ENCODE measurements at places on chromosomes 7 and 10. TPM values are rescaled to one million over a fixed set of nuclear protein-coding genes. Genes with fewer than 3 reads are reported as not detected.

DNA sequence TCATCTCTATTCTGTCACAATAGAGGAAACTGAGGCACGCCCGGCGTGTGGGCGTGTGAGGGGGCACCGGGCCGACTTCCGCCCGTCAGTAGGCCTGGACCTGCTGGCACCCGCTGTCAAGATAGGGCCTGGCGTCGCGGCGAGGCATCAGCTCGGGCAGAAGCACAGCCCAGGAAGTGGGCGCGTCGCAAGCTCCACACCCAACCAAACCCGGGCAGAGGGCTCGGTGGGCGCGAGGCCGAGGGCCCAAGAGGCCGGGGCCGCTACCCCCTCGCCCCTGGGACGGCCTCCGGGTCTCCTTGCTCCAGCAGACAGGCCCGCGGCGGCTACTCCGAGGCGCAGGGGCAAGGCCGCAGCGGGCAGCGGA, 91.2 kb downstream of the SPAG6 start:
- no peak for DNase-seq

NCAPG2 gene
- total RNA-seq: 71.4 TPM

SPDYE16 gene
- 0.42 TPM for total RNA-seq

DNA sequence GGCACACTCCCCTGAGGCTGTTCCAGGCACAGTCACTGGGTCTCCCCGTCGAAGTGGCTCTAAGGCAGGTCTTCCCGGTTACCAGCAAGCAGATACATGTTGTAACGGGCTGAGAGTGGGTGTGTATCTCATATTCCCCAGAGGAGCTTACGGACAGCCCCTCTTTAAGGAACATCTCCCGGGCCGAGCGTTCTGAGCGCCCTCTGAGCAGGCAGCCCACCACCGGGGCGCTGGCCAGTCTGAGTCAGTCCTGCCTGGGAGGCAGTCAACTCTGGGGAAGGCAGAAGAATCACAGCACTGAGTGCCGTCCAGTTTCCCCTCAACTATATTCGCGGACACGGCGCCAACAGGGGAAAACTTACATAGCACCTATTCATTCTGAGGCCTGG, 117.4 kb downstream of the LHPP start:
- DNase-seq: no peak

SYT15 gene
- 0.70 TPM for total RNA-seq

- no peak for DNase-seq
Measured at GRCh38 chr7:36395171-36395894, 5.7 kb downstream of the ANLN start.

DNA sequence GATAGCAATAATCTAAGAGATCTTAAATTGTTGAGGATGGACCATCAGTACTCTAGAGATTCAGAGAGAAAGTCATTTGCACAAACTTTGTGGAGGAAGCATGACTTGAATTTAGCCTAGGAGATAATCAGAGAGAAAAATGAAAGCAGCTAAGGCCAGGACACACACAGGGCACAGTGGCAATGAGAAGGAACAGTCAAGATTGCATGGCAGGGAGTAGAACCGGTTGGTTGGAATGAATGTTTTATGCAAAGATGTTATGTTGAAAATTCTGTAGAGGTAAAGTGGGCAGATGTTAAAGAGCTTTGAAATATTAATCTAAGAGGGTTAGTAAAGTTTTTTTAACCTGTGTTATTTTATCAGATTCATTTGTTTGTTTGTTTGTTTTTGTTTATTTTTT, 521.8 kb downstream of the GATA3 start:
- no peak for DNase-seq

CHRM2 gene
- total RNA-seq: not detected

- DNase-seq: no peak
Measured at GRCh38 chr10:14415676-14416307, 85.1 kb upstream of the FRMD4A start.

- no peak for DNase-seq
Measured at GRCh38 chr7:89966067-89966664, 188.1 kb upstream of the STEAP1 start.

GRCh38 chr10:63382066-63382465, 83.7 kb downstream of the JMJD1C start:
- no peak for DNase-seq

IFIT1 gene
- 0.71 TPM for total RNA-seq

GRCh38 chr10:127875916-127876315, 16.8 kb downstream of the CLRN3 start:
- DNase-seq: no peak

GRCh38 chr7:85125651-85126131, 61.2 kb downstream of the SEMA3D start:
- no peak for DNase-seq

DNA sequence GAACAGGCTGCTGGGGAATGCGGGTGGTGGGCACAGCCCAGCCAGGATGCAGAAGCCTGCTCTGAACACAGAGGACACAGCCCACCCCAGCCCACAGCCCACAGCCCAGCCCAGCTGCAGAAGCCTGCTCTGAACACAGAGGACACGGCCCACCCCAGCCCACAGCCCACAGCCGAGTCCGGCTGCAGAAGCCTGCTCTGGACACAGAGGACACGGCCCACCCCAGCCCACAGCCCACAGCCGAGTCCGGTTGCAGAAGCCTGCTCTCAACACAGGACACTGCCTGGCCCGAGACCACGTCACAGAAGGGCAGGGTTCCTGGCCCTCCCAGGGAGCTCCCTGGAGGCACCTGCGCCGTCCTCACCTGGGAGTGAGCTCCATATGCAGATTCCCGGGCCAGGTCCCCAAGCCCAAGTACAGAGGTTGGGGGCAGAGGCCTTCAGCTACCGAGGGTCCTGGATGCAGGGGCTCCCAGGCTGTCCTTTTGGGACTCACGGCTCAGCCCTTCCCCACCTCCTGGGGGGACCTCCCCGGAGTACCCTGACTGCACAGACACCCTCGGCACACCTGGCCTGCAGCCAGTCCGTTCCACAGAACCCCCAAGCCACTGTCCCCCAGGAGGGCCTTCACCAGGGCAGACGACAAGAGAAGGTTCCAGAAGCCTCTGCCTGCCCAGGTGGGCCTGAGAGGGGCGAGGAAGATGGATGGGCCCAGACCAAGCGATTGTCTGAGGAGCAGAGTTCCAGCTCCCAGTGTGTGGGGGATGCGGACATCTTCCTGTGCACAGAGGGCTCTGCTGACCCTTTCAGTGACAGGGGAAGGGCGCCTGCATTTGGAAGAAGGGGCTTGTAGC, 23.7 kb upstream of the FOXL3 start:
- no peak for DNase-seq

Data from CD8-positive, alpha-beta memory T cell (primary cell).